ENCODE measurements at places on chromosomes 7 and 10. TPM values are rescaled to one million over a fixed set of nuclear protein-coding genes. Genes with fewer than 3 reads are reported as not detected.
A peak's percentile ranks its signal among the peaks of the same experiment; 100 is the strongest.

The CCDC172 gene
- total RNA-seq, result not detected

DNA sequence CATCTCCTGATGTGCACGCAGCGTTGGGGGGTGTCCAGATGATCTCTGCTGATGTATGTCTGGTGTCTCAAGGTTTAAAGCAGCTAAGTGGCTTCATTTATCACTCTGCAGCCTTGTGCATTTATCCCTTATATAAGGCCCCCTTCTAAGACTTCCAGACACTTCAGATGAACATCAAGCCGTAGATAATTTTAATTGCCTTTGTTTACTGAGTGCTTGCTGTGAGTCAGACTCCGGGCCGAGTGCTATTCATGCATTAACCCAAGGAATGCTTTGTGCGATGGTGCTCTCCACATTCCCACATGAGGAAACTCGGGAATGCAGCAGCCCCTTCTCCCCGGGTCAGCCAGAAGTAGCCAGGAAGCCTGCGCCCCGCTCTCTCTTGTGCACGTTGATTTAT is 328.6 kb upstream of the COBL start:
- no peak for DNase-seq

The UBE2D1 gene
- total RNA-seq, result 12.6 TPM

- DNase-seq, result peak; percentile 82
Measured at GRCh38 chr7:24971333-24972165, 8.4 kb downstream of the OSBPL3 start.

- DNase-seq, result no peak
Measured at GRCh38 chr10:59007307-59008025, 169.0 kb upstream of the PHYHIPL start.

The MNX1 gene
- total RNA-seq, result 0.77 TPM

DNA sequence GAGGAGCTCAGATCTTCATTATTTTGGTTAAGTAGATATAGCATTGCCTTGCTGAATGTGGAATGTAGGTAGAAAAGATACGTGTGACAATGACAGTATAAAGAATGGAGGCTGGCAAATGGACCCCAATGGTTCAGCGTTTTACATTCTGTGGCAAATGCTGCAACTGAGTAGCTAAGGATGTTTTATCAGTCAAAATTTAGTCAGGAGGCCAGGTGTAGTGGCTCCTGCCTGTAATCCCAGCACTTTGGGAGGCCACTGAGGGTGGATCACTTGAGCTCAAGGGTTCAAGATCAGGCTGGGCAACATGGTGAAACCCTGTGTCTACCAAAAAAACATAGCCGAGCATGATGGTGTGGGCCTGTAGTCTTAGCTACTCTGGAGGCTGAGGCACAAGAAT is 120.5 kb upstream of the GHITM start:
- DNase-seq, result no peak

The SPDYE1 gene
- total RNA-seq, result not detected

DNA sequence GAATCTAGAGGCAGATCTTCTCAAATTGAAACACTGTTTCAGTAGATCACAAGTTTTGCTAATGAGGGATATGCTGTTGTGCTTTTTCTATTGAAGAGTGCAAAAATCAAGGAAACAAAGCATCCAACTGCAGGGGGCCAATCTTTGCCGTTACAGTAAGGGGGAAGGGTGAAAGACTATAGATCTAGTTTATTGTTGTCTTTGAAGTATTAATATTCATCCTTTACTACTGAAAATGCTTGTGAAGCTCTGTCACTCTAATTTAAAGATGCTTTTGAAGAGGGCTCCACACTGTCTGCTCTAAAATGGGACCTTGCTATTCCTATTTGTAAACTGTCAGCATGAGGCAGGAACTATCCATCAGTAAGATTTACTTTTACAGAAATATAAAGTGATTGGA is 110.3 kb downstream of the MBL2 start:
- DNase-seq, result no peak

- DNase-seq, result no peak
Measured at GRCh38 chr10:29628311-29628710, 6.5 kb downstream of the SVIL start.

The FLNC gene
- 516 TPM for total RNA-seq

- no peak for DNase-seq
Measured at GRCh38 chr7:138834583-138834982, 36.6 kb upstream of the ATP6V0A4 start.

DNA sequence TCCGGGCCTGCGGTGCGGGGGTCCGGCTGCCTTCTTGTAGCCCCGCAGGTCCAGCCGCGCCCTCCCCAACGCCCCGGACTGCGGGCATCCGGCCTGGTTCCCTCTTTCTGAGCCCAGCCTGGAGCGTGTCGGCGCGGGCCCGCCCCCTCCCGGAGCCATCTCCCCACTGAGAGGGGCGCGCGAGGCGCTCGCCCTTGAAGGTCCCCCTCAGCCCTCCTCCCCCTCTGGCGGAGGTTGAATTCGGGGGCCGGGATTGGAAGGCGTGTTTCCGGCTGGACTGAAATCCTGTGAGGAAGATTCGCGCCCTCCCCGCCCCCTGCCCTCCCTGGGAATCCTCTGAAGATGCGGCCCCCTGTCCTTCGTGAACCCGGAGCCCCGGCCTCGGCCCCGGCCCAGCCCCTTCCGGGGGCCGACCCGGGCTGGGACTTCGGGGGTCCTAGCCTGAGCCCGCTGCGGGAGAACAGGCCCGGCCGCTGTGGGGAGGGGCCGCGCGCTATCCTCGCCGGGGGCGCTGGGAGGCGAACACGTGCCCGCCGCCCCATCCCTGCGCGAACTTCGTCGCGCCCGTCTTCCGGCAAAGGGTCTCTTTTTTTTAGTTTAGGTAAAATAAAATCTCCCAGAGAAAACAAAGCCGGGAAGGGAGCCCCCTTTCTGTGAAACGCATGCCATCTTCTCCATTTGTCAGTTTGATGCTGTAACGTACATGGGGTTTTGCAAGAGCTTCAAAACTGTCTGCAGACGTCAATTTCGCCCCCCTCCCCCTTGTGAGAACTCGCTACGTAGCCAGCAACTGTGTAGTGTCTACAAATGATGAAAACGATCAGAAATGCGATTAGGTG is 636 bp downstream of the PDCD4 start:
- peak; percentile 87 for DNase-seq

DNA sequence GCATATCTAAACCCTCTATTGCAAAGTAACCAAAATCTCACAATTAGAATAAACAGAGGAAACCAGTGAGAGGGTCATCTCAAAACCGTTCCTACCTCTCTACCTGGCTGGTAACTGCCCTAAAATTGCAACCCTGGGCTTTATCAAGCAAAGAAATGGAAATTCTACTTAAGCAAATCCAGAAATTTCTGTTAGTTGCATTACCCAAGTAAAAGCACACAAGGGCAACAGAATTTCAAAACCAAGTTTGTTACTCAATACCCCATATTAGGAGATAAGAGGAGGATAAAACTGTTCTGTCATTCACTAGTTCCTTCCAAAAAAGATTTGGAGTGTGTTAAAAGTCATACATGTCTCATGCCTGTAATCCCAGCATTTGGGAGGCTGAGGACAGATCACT is 195.3 kb downstream of the FAM107B start:
- DNase-seq, result no peak

The SPDYE2B gene
- not detected for total RNA-seq

The FAM131B gene
- total RNA-seq, result 3.0 TPM

GRCh38 chr10:85976267-85976793 is 390.3 kb downstream of the GRID1 start:
- no peak for DNase-seq

The PTN gene
- 183 TPM for total RNA-seq

The OGA gene
- total RNA-seq, result 98.1 TPM

The CTNNA3 gene
- 27.9 TPM for total RNA-seq

The NPFFR1 gene
- not detected for total RNA-seq

- no peak for DNase-seq
Measured at GRCh38 chr10:97768322-97769315, 3.2 kb downstream of the SFRP5 start.

DNA sequence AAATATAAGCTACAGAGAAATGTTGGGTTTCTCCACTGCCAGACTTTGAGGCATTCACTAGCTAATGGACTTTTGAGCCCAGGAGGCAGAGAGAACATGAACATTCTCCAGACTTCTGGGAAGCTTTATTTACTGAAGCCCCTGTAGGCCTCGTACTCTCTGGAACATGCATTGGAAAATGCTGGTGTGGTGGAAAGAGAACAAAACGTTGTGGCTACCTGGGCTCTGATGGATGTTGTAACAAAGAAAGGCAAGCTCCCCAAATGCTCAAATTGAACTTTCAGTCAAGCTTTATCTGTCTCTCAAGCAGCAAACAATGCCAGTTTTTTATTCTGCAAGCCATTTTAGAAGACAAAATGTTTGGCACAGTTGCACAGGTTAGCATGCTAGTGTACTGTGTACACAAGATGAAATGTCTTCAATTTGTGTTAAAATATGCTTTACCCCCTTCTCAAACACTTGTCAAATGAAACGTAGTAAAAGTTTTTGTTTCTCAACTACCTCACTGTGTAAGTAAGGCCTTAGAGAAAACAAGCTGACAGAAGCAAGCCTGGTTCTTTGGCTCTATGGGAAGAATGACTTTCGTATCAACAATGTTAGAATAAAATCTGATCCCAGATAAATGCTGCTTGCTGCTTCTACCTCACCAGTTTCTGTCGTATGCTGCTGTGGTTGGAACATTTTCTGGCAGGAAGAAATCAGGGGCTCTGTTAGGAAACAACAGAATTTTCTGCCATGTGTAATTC is 71.0 kb upstream of the CC2D2B start:
- DNase-seq, result no peak

DNA sequence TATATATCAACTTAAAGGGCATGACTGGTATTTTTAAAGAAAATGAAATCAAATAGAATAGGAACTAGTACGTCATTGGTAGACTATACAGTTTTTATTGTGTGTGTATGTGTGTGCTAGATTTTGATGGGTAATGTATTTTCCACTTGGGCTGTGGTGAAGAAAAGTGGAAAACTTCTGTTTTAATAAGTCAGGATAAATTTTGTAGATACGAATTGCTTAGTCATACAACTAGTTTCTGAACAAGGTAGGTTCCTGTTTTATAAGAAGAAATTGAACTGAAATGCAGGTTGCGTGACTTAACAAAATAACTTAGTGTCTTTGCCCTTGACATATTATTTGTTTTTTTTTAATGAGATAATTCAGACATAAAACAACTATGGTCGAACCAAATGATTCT is 24.3 kb downstream of the UBN2 start:
- no peak for DNase-seq

- no peak for DNase-seq
Measured at GRCh38 chr10:560314-560992, 129.0 kb downstream of the DIP2C start.

DNA sequence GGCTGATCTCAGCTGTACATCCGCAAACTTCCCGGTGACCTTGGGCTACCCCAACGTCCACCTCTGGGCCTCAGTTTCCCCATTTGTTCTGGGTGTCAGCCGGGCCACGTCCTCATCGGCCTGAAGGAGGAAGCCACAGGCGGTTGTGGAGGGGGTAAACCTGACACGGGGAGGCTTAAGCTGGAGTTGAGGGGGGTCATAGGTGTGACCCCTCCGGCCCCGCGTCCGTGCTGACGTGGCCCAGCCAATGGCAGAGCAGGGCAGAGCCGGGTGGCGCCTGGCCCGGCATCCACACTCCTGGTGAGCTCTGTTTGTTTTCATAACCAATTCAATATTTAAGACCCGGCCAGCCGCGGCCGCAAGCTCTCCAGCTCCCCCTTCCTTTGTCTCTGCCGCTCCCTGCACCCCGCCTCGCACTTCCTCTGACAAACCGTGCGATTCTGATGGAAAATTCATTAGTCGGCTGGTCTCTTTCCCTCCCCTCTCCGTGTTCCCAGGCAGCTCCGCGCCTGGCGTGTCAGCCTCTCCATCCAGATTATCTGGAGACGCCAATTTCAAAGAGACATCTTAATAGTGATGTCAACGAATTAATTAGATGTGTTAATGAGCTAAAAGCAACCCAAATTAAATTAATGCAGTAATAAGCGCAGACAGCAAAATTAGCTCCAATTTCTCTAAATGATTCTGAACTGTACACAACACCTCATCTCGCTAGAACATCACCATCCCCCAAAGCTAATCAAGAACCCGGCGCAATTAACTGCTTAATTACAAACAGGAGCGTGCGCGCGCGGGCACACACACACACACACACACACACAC is 55.4 kb downstream of the MICALL2 start:
- DNase-seq, result peak; percentile 50

DNA sequence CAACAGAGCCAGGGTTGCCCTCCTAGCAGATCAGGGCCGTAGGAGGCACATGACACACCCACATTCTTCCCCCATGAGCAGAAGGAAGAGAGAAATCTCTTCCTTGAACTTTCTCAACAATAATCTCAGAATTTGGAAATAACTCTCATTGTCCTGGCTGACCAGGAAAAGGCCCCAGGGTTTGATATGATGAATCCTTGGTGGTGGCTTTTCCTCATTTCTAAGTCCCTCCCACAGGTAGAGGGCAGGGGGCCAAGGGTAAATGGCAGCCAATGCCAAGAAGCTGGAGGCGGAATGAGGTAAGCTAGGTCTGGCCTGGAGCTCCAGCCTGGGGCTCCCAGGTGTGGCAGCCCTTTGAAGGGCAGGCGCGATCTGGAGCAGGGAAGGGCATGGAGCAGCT is 67.8 kb downstream of the GRB10 start:
- DNase-seq, result no peak

The DYDC2 gene
- total RNA-seq, result not detected

- DNase-seq, result peak; percentile 30
Measured at GRCh38 chr10:60384011-60384410, 5.7 kb downstream of the ANK3 start.

DNA sequence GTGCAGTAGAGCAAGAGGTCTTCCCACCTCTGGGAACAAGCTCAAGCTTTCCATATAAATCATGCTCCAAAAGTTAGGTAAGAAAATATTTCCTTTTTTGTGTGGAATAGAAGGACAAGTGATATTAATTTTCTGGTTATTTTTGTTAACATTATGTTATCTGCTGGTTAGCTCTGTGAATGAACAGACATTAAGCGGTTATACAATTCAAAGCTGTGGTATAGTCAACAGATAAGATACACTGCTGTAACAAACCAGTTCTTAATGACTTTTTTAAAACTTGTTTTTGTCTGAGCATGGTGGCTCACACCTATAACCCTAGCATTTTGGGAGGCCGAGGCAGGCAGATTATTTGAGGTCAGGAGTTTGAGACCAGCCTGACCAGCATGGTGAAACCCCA is 43.0 kb upstream of the PRKAR2B start:
- DNase-seq, result no peak
